A673 (cell line): ENCODE measurements at places on chromosomes 2 and 18. TPM values are rescaled to one million over a fixed set of nuclear protein-coding genes. Genes with fewer than 3 reads are reported as not detected.

RAX gene
- total RNA-seq: 18.3 and 19.3 TPM in 2 replicates

CKAP2L gene
- total RNA-seq: 48.1 and 49.6 TPM in 2 replicates

TXNL4A gene
- 201 and 216 TPM in 2 replicates for total RNA-seq

TNFAIP6 gene
- total RNA-seq: 123 and 135 TPM in 2 replicates

NOL4 gene
- total RNA-seq: 34.4 and 36.7 TPM in 2 replicates

ARHGAP25 gene
- total RNA-seq: 5.4 and 6.2 TPM in 2 replicates

CROCC2 gene
- total RNA-seq: not detected in 2 replicates

RAB6C gene
- total RNA-seq: not detected in 2 replicates

ARHGEF33 gene
- 0.09 and 0.35 TPM in 2 replicates for total RNA-seq

NEUROD1 gene
- not detected in 2 replicates for total RNA-seq

SERPINB12 gene
- not detected in 2 replicates for total RNA-seq

FKBP7 gene
- total RNA-seq: 17.1 and 18.4 TPM in 2 replicates

PDIA6 gene
- 314 and 316 TPM in 2 replicates for total RNA-seq

RESP18 gene
- not detected in 2 replicates for total RNA-seq

ZBTB7C gene
- total RNA-seq: 0.07 and 0.32 TPM in 2 replicates

PDCD1 gene
- 0.34 and 0.35 TPM in 2 replicates for total RNA-seq

PRKCE gene
- 1.7 and 2.4 TPM in 2 replicates for total RNA-seq

LRRC30 gene
- total RNA-seq: not detected in 2 replicates

MEP1B gene
- 0.26 TPM in 1 of 2 replicates, not detected in the other for total RNA-seq

CD226 gene
- 0.71 and 1.1 TPM in 2 replicates for total RNA-seq

KRTCAP3 gene
- 2.6 and 3.4 TPM in 2 replicates for total RNA-seq

POTEC gene
- not detected in 2 replicates for total RNA-seq

DHX57 gene
- total RNA-seq: 30.6 and 33.2 TPM in 2 replicates

NEB gene
- 2.5 and 7.0 TPM in 2 replicates for total RNA-seq

DOK6 gene
- 13.7 and 17.0 TPM in 2 replicates for total RNA-seq

UNC50 gene
- total RNA-seq: 30.4 and 32.5 TPM in 2 replicates

RTP5 gene
- total RNA-seq: 0.20 TPM in 1 of 2 replicates, not detected in the other

IL36A gene
- total RNA-seq: not detected in 2 replicates

PHOSPHO2 gene
- 6.9 TPM in 2 replicates for total RNA-seq

SH2D6 gene
- total RNA-seq: 0.52 and 1.1 TPM in 2 replicates

ITGA4 gene
- 4.6 and 7.0 TPM in 2 replicates for total RNA-seq

CLIP4 gene
- 14.9 and 18.2 TPM in 2 replicates for total RNA-seq

TRIM43 gene
- total RNA-seq: not detected in 2 replicates

MAB21L4 gene
- not detected in 2 replicates for total RNA-seq

PDE1A gene
- total RNA-seq: 3.1 and 3.8 TPM in 2 replicates

FBXO48 gene
- total RNA-seq: 2.0 and 2.6 TPM in 2 replicates

PLCL1 gene
- total RNA-seq: not detected in 2 replicates

GALNT3 gene
- 2.5 and 4.6 TPM in 2 replicates for total RNA-seq

AOX1 gene
- 2.4 and 3.1 TPM in 2 replicates for total RNA-seq

ACVR1C gene
- 0.13 TPM in 1 of 2 replicates, not detected in the other for total RNA-seq

SLC66A3 gene
- total RNA-seq: 2.7 and 4.2 TPM in 2 replicates

SCN9A gene
- total RNA-seq: 3.5 and 4.2 TPM in 2 replicates

CXCR1 gene
- total RNA-seq: not detected in 2 replicates

COL6A3 gene
- 0.86 and 2.2 TPM in 2 replicates for total RNA-seq

CFAP65 gene
- 0.13 and 0.83 TPM in 2 replicates for total RNA-seq

CTLA4 gene
- total RNA-seq: not detected in 2 replicates

APOB gene
- total RNA-seq: not detected in 2 replicates

KIAA2012 gene
- 0.13 TPM in 1 of 2 replicates, not detected in the other for total RNA-seq

FBXO36 gene
- 3.1 and 5.0 TPM in 2 replicates for total RNA-seq

SERPINB11 gene
- total RNA-seq: not detected in 2 replicates

NT5C1B gene
- total RNA-seq: not detected in 2 replicates

GKN1 gene
- total RNA-seq: not detected in 2 replicates

FAP gene
- 0.88 and 2.3 TPM in 2 replicates for total RNA-seq

MTHFD2 gene
- 252 and 293 TPM in 2 replicates for total RNA-seq

IL37 gene
- total RNA-seq: not detected in 2 replicates

DOCK10 gene
- total RNA-seq: 5.1 and 6.1 TPM in 2 replicates

LGALSL gene
- total RNA-seq: 5.9 and 7.4 TPM in 2 replicates

UCN gene
- 0.64 and 0.68 TPM in 2 replicates for total RNA-seq
